Inflammatory macrophage treated with lipopolysaccharide for 1 hour (primary cell): ENCODE measurements at places on chromosomes 13 and 19.

- peak; percentile 85 for DNase-seq
Observed at GRCh38 chr19:16366433-16367260, 42.0 kb downstream of the KLF2 start.

DNA sequence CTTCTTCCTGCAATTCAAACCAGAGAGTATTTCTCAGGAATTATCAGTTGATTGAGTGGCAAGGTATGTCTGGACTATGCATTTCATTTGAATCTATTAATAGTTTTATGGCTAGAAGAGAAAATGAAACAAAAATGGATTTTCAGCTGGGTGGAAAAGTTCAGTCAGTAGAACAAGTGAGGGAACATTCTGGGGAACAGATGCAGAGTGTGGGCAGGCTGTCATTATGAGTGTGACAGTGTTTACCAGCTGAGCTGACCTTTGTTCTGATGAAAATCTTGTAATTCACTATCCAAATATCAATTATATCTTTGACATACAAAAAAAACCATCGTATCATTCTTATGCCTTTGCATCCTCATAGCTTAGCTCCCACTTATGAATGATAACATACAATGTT, 2.6 kb upstream of the CLC start:
- no peak for DNase-seq

DNA sequence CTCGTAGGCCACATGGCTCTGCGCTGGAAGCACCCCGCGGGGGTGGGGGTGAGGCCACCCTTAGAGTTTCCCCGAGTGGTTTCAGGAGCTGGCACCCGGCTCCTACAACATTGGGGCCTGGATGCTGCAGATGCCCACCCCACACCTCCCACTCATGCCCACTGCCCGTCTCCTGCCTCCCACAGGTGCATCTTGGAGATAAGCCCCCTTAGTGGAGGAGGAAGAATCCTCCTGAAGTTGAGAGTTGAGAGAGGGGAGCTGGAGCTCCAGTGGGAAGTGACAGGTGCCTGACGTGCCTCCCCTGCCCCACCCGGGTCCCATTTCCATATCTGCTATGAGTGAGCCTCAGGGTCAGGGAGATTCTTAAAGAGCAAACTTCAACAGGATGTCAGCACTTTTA, 341.3 kb downstream of the TEX29 start:
- DNase-seq = no peak

DNA sequence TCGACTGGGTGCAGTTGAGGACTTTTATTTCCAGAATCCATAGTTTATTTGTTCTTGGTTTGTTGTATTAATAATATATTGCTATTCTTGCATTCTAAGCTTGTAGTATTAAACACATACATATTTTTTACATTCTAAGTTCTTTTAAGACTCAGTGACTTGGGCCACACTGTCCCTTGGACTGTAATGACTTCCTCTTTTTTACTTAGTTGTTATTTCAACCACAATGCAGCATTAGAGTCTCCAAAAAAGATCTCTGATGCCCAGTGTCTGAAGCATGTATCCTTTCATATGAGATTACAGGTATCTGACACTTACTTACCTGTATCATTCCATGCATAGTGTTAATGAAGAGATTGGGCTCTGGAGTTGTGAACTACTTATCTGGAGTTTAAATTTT, 864.9 kb upstream of the PCDH20 start:
- DNase-seq = no peak

DNA sequence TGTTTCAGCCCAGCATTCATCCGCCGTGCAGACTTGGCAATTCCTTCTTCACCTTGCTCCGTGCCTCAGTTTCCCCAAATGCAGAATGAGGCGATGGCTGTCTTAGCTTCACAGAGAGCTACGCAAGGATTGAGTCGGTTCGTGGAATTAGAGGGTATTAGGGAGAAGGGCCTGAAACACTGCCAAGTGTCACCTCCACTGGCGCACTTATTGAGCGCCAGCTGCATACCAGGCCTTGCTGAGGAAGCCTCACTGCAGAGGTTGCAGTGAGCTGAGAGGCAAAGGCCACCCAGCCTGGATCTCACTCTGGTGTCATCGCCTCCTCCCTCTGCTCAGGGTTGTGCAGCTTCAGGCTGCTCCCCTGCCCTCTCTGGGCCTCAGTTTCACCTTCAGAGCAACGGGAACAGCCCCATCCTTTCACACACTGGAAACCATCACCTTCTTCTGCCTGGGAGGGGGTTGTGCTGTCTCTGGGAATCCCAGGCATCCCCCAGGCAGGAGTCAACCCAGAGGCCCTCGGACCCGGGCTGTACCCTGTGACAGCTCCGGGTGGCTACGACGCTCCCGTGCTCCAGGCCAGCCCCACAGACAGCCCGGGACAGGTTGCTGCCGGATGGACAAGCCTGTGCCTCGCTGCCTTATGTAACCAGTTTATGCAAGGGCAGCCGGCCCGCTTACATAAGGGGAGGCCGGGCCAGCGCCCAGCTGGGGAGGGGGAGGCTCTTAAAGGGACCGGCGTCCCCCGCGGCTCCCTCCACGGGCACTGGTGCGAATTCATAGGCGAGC, 31.9 kb downstream of the NFIC start:
- no peak for DNase-seq

DNA sequence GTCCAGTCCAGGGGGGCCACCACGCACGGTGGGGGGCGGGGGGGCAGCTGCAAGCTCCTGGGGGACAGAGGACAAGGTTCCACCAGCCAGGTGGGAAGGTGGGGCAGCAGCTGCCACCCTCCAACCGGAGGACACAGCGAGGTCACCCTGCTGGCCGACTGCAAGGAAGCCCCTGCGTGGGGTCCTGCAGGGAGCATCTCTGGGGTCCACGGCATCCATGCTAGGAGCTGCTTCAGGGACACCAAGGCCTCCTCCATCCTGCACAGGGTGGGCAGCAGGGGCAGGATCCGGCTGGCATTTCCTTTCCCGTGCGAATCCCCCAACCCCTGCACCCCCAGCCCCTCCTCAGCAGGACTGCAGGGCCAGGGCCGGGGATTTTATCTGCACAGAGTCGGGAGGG, 8.3 kb upstream of the KLF16 start:
- DNase-seq = no peak

DNA sequence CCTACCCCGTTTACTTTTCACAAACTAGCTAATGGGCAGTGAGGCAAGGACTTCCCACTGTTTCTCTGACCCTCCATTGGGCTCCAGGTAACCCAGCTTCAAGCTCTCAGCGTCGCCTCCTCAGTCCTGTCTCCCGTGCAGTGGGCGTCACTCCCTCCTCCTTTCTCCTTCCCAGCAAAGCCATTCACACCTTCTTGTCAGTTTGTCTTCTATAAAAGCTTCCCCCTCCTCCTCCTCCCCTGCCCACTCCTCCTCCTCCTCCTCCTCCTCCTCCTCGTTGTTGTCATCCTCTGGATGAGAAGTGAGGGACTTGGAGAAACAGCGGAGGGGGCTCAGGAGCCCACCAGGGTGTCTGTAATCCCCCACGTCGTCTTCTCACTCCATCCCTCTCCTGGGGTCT, 1.7 kb upstream of the GALP start:
- no peak for DNase-seq

- DNase-seq = peak; percentile 81
Observed at GRCh38 chr19:10848230-10848856, at the start of gene C19orf38. Gene C19orf38, plus strand, starts transcription at chr19:10848415. Its CDS starts 94 bp downstream, at chr19:10848509.

GRCh38 chr13:111384441-111385182, 64.2 kb downstream of the TEX29 start:
- DNase-seq = no peak

- peak; percentile 34 for DNase-seq
Observed at GRCh38 chr19:46014941-46015686, 7.7 kb downstream of the PGLYRP1 start.
